NCI-H1092 treated with DMSO at 0.1 percent for 48 hours (cell line): ENCODE measurements at places on chromosomes 4 and X.

- DNase-seq = no peak
Observed at GRCh38 chr4:174847801-174848427, 18.9 kb upstream of the GLRA3 start.

DNA sequence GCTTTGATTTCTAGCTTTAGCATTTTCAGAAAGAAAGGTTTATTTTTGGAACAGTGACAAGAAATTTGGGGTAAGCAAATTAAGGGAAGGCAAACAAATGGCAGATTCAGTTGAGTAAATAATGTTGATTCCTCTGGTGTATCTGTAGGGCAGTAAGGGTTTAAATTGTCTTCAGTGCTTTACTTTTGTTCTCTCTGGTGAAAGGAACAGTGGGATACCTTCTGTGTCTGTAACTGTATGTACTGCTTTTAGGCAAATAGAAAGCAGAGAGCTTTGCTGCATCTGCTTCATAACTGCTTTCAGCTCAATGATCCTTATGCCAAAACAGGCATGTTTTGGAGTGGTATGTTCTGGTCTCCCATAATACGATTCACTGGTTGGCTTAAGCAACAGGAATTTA, 932.1 kb upstream of the SLIT2 start:
- DNase-seq = peak; percentile 74

DNA sequence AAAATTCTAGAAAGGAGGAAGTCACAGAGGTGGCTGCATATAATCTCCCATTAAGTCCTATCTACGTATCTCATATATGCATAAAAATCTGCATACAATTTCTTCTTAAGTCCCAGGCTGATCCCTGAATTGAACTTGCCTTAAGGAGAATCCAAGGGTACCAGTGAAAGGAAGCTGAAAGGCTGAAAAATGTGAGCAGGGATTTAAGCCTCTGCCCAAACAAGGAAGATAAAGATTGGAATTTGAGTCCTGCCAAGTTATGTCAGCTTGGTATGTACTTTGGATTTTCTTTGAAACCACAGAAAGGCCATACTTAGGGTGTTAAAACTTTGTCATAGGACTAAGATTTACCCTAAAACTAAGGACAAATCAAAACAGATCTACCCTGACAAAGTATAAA, 26.5 kb upstream of the GEMIN8 start:
- no peak for DNase-seq

GRCh38 chr4:144338834-144339233, 198.3 kb upstream of the GYPA start:
- no peak for DNase-seq

DNA sequence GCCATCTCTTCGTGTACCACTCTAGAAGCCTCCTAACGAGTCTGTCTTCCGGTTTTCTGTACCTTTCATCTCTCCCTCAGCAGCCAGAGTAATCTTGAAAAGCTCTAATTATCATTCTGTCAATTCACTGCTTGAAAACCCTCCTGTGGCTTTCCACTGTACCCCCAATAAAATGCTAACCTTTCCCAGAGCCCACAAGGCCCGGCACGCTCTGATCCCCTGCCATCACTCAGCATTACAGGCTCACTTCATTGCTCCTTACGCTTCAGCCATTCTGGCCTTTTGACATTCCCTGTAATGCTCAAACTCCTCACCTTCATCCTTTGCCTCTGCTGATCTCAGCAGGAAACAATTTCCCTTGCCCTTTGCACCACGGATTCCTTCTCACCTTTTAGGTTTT, 112.9 kb downstream of the ARHGAP10 start:
- DNase-seq = no peak

- no peak for DNase-seq
Observed at GRCh38 chr4:23931489-23931830, 41.6 kb upstream of the PPARGC1A start.

DNA sequence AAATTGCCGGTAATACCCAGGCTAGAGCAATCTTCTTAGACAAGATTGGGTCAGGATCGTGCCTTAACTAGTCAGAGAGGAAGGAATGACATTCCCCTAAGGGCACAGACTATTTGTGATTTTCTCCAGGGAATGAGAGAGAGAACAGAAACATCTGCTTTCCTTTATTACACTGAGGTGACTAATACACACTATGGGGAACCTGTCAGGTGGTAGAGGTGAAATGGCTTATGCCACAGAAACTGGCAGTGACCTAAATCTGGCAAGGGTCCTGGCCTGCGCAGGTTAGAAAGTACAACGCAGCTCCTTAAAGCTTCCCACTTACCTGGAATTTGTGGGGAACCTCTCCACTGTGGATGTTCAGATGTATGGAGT, 16.6 kb upstream of the HPGD start:
- DNase-seq = no peak

DNA sequence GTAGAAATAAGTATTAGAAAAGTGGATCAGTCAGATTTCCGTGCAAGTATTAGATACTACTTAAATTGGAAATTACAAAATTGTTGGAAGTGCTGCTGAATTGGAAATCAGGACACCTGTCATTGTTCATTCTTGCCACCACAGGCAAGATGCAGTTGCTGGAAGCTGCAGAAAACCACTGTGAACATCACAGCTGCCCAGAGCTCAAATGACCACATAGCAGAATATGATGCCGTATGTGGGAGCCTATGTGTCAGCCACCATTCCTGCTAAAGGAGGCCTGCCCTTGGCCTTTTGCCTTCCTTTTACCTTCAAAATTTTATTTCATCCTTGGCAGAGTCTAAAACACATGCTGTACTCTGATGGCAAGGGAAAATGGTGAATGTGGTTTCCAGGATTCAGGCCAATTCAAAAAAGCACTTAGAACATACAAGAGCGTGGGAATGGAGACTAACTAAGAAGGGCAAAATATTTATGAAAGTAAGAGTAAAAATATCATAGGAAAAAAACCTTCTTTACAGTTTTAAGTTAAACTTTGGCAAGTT, 1005.5 kb upstream of the GRID2 start:
- DNase-seq = no peak

DNA sequence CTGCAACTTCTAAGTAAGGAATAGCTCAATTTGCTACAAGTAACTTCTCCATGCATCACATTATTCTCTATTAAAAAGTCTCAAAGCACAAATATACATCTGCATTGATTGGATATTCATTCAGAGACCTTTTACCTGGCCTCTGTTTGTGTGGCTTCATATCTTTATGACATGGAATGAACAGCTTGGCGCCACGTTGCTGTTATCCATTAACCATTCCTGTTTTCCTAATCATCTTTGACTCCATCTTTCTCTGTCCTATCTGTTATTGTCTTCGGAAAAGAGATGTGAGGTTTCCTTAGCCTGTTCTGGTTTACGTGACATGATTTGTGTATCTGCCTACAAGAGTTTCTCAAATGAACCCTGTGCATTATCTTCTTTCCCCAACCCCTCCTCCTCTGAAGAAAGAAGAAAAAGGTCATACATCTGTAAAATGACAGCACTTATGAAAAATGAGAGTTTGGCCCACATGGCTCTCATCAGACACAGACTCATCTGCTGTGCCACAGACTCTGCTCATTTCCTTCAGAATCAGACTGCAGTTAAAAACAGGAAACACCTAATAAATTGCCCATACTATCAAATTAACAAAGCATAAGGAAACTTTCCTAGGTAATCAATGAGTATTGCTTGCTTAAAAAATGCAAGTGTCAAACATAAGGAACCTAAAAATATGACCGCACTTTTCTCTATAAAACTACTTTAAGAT, 347.6 kb upstream of the FAM241A start:
- DNase-seq = no peak

GRCh38 chr4:156677656-156678055, 293.9 kb downstream of the PDGFC start:
- no peak for DNase-seq

GRCh38 chr4:89981789-89982334, 87.2 kb downstream of the MMRN1 start:
- DNase-seq = no peak

GRCh38 chr4:81687471-81687870, 215.8 kb upstream of the RASGEF1B start:
- no peak for DNase-seq

DNA sequence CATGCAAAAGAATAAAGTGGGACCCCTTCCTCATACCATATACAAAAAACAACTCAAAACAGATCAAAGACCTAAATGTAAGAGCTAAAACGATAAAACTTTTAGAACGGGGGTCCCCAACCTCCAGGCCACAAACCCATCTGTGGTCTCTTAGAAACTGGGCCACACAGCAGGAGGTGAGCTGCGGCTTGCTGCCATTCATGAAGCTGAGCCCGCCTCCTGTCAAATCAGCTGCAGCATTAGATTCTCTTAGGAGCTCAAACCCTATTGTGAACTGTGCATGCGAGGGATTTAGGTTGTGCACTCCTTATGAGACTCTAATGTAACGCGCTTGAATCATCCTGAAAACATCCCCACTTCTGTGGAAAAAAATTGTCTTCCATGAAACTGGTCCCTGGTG, 7.0 kb upstream of the GATA1 start:
- DNase-seq = no peak

GRCh38 chr4:164731827-164732474, 22.0 kb upstream of the SMIM31 start:
- DNase-seq = peak; percentile 42
